AG08396 (cell line): ENCODE measurements at places on chromosomes 5 and 9.

- DNase-seq, result peak; percentile 72
Measured at GRCh38 chr9:130243015-130243881, 22.3 kb upstream of the HMCN2 start.

DNA sequence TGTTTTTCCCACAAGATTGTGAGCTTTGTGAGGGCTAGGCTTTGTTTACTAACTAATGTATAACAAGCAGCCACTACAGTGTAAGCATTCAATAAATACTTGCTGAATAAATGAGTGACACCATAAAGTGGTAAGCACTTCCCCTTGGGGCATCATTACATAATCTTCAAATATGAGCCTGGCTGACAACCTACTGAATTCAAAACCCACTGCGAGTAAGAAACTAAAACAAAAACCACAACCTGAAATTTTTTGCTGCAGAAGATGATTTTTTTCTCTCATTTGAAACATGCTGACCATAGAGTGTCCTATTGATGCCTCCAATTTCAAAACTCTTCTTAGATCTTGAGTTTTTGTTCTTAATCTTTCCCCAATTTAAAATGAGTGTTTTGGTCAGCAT is 331.3 kb upstream of the CCNG1 start:
- no peak for DNase-seq

DNA sequence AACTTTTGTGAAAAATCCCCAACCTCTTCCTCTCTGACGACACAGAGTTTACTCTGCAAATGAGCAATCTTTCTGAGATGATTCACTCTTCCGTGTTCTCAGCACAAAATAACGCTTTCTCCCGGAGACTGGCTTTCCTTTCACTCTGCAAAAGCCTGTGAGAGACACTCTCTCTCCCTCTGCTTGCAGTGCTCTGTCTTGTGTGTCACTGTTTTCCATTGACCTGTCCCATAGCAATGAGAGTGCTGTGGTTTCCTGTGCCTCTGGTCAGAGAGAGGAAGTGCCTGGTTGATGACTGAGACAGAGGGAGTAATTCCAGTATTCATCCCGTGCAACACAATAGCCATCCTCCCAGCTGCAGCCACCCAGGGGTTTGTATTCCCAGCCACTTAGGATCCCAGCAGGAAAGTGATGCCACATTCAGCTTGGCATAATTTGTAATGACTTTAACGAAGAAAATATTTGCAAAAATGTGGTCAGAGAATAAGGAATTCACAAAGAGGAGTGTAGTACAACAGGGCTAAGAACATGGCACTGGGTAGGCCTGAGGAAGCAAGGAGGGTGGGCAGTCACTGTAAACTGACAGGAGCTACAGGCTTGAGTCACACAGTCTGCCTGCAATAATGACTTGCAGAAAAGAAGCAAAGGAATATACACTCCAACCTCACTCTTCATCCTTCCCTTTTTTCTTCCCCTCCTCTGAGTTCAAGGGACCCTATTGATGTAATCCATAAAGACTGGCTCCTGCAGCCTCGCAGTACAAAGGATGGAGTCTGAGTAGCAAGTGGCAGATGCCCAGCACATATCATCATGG is 463.5 kb upstream of the RGMB start:
- DNase-seq, result peak; percentile 80

DNA sequence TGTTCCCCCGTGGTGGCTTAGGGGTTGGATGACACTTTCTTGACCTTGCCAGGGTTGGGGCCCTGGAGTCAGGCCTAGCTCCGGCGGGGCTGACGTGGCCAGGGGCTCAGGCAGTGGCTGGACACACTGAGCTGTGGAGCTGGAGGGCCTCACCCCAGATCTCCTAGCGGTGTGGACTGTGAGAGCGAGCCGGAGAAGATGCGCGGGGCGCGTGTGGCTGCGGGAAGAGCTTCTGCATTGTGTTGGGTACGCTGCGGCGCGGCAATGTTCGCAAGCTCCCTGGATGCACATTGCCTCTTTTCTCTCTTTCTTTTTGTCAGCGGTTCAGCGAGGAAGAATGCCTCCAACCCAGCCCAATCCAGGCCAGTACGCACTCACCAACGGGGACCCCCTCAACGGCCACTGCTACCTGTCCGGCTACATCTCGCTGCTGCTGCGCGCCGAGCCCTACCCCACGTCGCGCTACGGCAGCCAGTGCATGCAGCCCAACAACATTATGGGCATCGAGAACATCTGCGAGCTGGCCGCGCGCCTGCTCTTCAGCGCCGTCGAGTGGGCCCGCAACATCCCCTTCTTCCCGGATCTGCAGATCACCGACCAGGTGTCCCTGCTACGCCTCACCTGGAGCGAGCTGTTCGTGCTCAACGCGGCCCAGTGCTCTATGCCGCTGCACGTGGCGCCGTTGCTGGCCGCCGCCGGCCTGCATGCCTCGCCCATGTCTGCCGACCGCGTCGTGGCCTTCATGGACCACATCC is 4.8 kb downstream of the NR2F1 start:
- DNase-seq, result no peak

GRCh38 chr5:139760066-139761056 is 35.2 kb upstream of the PSD2 start:
- peak; percentile 83 for DNase-seq

DNA sequence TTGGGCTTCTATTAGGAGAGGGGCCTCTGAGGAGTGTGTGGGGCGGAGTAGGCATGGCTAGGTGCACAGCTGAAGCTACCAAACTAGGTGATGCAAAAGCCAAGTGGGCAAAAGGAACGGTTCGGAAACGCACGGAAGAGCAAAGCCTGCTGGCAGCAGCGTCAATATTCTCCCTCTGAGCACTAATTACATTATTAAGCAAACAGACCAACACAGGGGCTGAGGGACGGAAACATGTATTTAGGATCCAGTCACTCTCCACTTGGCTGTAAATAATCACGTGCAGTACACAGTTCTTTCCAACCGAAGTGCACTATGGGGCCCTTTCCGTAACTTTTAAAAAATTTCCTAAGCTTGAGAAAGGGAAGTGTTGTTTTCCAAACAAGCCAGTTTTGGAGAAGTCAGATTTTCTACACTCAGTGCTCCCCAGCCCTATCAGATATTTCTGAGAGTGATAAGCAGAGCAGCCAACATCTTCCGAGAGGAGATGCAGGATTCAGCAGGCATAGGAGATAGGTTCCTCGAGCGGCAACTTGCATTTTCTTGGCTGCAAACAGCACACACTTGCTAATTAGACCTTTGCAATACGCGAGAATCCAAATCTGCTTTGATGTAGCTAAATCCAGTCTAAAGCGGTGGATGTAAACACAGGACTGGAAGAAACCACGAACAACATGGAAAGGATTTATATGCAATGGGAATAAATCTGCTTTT is 217.2 kb upstream of the TBCA start:
- DNase-seq, result no peak

GRCh38 chr5:161283296-161283695 is 263.2 kb downstream of the GABRB2 start:
- no peak for DNase-seq

GRCh38 chr9:98327249-98327561 is 71.8 kb upstream of the TBC1D2 start:
- no peak for DNase-seq

DNA sequence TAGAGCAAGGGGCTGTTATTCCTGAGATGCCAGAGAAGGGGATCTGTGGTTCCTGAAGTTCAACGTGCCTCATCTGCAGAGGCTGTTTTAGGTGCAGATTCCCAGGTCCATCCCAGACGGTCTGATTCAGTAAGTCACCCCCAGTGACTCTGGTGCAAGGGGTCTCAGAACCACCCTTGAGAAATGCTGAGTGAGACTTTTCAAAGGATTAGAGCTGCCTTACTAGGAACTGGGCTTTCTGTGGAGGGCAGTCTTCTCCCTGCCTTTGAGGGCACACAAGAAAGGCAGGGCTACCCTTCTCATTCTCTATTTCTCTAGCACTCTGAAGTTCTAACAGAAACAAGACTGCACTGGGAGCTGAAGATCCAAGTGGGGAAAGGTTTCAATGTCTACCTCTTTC is 66.5 kb downstream of the FAM114A2 start:
- DNase-seq, result no peak

- DNase-seq, result no peak
Measured at GRCh38 chr5:100516285-100516684, 18.9 kb upstream of the FAM174A start.

GRCh38 chr5:133839721-133840120 is 128.7 kb downstream of the C5orf15 start:
- no peak for DNase-seq

DNA sequence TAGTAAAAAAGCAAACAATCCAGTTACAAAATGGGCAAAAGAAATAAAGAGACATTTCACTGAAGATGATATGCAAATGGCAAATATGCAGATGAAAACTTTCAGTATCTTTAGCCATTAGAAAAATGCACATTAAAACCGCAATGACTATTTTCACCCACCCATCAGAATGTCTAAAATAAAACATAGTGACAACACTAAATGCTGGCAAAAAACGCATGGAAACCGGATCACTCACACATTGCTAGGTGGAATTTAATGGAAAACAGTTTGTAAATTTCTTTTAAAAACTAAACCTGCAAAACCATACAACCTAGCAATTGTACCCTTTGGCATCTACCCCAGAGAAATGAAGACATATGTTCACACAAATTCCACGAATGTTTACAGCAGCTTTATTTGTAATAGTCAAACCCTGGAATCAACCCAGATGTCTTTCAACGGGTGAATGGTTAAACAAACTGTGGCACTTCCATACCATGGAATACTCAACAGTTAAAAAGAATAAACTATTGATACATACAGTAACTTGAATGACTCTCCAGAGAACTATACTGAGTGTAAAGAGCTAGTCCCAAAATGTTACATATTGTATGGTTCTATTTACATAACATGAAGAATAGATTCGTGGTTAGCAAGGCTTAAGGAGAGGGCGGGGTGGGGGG is 17.2 kb upstream of the PAM start:
- no peak for DNase-seq

DNA sequence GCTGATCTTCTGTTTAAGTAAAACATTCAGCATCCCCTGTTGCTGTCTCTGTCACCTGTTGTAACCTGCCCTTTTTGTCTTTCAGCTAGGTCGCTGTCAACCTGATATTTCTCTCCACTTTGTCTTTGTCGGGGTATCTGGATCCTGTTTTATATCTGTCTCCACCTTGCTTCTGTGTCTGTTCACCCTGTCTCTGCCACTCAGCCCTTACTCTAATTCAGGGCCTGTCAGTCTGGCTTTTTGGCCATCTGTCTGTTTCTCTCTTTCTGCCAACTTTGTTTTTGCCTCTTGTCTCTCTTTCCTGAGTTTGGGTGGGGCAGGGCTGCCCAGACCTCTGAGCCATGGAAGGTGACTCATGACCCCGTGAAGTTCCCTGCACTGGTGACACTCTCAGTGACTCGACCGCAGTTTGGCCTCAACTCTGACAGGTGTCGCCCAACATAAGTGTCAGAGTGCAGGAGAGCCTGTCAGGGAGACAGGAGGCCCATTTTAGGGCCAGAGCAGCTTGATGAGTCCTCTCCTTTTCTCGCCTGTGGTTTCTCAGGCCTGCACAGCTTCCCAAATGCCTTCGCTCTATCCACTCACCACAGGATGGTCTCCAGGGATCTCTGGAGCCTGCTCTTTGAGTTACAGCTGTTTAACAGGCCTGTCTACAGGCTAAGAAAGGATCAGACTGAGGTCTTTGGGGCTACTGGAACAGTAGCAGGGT is 868 bp downstream of the ZBTB43 start:
- DNase-seq, result peak; percentile 54

- no peak for DNase-seq
Measured at GRCh38 chr9:133729617-133730281, 8.4 kb downstream of the SARDH start.

DNA sequence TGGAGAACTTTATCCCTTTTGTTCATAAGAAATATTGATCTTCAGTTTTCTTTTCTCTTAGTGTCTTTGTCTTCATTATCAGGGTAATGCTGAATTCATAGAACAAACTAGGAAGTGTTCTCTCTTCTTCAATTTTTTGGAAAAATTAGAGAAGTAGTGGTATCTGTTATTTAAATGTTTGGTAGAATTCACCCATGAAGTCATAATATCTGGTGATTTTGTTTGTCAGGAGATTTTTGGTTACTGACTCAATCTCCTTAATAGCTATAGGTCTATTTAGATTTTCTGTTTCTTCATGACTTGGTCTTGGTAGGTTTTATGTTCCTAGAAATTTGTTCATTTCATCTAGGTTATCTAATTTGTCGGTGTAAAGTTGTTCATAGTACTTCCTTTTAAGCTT is 45.4 kb upstream of the STARD4 start:
- DNase-seq, result no peak
